NCI-H524 treated with DMSO at 0.1 percent for 48 hours (cell line): ENCODE measurements at places on chromosomes 2 and 18.

- no peak for DNase-seq
Measured at GRCh38 chr2:39435234-39435633, 1.9 kb downstream of the MAP4K3 start.

- DNase-seq = no peak
Measured at GRCh38 chr2:50438259-50438658, 593.7 kb downstream of the NRXN1 start.

- DNase-seq = no peak
Measured at GRCh38 chr2:43210467-43211303, 15.7 kb downstream of the ZFP36L2 start.

- DNase-seq = no peak
Measured at GRCh38 chr2:111251711-111252110, 131.0 kb downstream of the BCL2L11 start.

GRCh38 chr2:205593891-205594290, 88.4 kb upstream of the NRP2 start:
- DNase-seq = no peak

GRCh38 chr18:50579061-50579774, 19.3 kb downstream of the MAPK4 start:
- DNase-seq = no peak

DNA sequence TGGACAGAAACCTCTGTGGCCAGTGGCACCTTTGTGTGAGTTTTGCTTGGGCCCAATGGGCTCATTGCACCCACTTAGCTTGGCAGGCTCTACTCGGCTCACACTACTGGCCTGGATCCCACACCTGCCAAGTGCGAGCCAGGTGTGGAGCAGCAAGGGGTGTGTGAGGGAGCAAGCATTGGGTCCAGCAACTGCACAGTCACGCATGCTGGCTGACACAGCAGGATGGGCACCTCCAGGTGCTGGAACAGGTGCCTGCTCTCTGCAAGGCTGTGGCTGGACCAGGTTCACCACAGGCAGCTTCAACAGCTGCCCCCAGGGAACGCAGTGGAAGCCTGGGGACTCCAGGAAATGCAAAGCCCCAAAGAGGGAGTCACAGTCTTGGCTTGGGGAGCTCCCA, 94.2 kb downstream of the DOK6 start:
- no peak for DNase-seq

- DNase-seq = peak; percentile 55
Measured at GRCh38 chr2:175854665-175855064, 147.4 kb downstream of the LNPK start.

GRCh38 chr2:139529080-139529479, 748.9 kb upstream of the NXPH2 start:
- no peak for DNase-seq

- DNase-seq = no peak
Measured at GRCh38 chr2:240301256-240301795, 134.1 kb upstream of the GPC1 start.

GRCh38 chr18:39966275-39966674, 1988.8 kb upstream of the PIK3C3 start:
- no peak for DNase-seq

- no peak for DNase-seq
Measured at GRCh38 chr2:3176071-3176868, 201.3 kb downstream of the EIPR1 start.

- DNase-seq = no peak
Measured at GRCh38 chr2:68463287-68463877, 3.7 kb downstream of the FBXO48 start.

GRCh38 chr2:78455586-78455985, 569.9 kb upstream of the REG3G start:
- no peak for DNase-seq

- DNase-seq = no peak
Measured at GRCh38 chr2:19762959-19763605, 138.7 kb downstream of the TTC32 start.

GRCh38 chr2:50538147-50538546, 493.8 kb downstream of the NRXN1 start:
- DNase-seq = no peak

DNA sequence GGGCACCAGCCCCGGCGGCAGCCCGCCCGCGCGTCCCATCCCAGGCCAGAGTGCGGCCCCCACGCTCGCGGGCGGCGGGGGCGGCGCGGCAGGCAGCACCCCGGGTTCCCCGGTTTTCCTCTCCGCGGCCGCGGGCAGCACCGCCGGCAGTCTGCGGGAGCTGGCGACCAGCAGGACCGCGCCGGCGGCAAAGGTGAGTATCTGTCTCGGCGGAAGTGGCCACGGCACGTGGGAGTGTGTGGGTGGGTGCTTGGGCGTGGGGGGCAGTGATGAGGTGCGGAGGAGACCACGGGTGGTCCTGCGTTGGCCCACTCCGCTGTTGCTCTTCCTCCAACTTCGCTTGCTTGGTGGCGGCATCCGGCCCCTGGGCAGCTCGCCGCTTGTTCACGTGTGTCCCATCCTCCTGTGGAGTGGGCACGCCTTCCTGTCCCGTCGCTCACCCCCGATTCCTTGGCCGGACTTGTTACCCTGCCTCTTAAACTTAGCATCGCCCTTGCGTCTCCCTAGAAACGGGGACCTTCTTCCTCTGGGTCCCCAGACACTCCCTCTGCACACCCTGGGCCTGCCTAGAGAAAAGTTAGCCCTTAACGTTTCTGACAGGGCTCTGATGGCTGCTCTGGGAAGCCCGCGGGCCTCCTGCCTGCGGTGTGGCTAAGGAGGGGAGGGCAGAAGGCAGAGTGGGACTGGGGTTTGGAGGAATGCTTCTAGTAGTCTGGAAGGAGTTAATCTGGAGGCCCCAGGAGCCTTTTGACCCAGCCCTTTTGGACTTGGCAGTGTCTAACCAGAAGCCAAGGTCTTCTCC, 1.1 kb downstream of the SH3RF3 start:
- DNase-seq = no peak

GRCh38 chr18:9714266-9715087, 6.4 kb downstream of the RAB31 start:
- no peak for DNase-seq

DNA sequence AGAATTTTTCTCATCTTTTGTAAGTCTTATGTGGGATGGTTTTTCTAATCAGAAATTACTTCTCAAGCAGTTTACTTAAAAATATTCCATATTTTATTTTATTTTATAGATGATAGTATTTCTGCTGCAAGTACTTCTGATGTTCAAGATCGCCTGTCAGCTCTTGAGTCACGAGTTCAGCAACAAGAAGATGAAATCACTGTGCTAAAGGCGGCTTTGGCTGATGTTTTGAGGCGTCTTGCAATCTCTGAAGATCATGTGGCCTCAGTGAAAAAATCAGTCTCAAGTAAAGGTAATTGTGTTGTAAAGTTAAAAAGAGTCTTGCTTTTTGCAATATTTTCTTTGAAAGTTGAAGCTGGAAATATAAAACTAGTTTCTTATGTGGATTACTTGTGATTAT, 76.2 kb downstream of the EML4 start:
- no peak for DNase-seq

GRCh38 chr2:166380615-166381014, 4.9 kb upstream of the SCN9A start:
- no peak for DNase-seq

DNA sequence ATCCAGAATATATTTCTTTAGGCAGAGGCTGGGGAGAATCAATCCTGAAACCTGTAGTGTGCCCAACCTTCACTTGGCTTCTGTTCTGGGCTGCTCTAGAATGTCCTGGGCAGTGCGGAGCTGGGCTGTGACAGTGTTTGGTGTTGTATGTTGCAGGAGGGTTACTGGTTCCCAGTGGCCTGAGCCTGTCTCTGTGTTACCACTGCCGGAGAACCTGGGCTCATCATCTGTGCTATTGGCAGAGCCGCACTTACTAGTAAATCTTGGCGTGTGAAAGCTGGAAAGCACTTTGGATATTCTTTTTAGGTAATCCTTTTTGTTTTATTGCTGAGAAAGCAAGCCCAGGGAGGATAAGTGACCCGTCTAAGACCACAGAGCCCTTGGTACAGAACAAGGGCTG, 412.9 kb downstream of the SLC4A3 start:
- no peak for DNase-seq

GRCh38 chr2:42105330-42106256, 57.8 kb downstream of the PKDCC start:
- no peak for DNase-seq

DNA sequence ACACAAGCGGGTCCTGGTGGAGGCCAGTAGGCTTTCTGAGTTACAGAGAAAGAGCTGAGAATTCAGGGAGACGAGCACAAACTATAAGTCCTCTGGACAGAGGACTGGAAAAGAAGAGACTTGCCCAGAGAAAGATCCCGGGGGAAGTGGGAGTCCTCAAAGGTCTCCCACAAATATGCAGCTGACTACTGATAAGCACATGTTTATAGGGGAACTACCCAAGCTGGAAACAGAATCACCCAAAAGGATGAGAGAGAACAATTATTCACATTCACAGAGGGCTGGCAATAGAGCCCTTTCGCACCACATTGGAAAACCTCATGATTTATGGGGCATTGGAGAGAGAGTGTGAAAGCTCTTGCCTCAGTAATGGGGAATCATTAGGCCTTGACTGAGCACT, 337.6 kb downstream of the IRS1 start:
- no peak for DNase-seq

DNA sequence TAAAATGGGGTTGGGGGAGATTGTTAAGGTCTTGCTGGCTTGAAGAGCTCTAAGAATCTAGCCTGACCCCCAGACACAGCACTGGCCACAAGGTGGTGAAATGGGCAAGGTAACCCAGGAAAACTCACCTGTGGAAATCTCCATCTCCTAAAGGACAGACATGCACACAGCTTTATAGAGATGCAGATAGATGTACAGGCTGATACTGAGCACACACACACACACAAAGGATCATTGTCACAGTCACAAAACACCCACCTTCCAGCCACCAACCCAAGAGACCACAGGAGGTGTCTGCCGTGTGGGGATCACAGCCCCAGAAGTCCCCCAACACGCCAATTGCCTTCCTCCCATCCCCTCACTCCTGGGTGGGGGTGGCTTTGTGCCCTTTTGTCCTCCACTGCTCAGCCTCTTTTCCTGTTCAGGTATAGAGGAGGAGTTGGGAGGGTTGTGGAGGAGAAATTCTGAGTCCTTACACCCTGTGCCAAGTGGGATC, 3.2 kb upstream of the CYP26B1 start:
- no peak for DNase-seq

DNA sequence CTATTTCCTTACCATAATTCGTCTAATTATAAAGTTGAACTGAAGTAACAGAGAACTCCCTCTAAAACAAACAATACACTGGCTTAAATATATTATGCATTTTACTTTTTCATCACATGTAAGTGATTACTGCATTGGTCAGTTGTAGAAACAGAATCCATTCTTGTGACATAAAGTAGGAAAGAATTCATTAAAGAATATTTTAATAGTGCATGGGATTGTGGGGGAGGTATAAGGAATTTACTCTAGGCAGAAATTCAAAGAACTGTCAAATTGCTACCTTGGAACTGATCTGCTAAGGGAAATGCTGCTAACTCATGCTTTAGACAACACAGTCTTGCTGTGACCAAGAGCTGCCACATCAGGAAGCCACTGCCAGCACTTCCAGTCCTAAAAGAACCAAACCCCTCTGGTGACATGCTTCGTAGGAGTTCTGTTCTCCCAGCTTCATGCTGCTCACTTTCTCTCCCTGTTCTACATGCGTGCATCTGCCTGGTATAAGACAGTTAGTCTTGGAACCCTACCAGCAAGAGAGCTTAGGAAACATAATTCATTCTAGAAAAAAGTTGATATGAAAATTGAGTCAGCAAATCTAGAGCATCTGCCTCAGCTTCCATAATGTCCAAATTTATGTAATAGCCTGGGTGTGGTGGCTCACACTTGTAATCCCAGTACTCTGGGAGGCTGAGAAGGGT, 1137.6 kb upstream of the NXPH2 start:
- no peak for DNase-seq

DNA sequence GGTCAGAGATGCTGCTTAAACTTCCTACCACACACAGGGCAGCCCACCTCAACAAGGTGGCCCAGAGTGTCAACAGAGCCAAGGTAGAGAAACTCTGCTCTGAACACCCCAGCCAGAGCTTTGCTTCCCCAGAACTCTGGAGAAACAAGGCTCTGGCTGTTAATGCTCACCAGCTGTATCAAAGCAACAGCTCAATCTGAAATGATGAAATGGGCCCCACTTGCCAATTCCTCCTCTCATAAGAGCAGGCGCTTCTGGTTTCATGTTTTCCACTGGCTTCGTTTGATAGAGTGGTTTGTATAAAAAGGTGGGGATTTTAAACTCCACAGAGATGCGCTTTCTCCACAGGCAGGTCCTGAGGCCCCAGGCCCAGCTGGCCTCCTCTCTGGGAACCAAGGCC, 60.9 kb upstream of the TFCP2L1 start:
- no peak for DNase-seq

DNA sequence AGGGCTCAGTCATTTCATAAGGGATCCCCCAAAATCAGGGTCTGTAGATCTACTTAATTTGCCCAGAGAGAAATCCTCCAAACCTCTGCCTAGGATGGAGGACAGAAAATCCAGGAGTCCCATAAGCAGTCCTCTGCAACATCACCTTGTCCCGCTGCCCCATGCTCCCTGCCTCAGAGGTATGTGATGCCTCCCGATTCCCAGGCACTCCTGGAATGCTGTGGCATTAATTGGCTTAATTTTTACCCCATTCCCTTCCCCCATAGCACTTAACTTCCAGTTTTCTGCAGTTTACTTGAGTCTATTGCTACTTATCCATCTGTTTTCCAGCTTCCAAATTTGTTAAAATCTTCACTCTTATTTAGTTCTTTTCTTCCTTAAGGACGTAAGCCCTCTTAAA, 91.6 kb upstream of the TSPYL6 start:
- no peak for DNase-seq

DNA sequence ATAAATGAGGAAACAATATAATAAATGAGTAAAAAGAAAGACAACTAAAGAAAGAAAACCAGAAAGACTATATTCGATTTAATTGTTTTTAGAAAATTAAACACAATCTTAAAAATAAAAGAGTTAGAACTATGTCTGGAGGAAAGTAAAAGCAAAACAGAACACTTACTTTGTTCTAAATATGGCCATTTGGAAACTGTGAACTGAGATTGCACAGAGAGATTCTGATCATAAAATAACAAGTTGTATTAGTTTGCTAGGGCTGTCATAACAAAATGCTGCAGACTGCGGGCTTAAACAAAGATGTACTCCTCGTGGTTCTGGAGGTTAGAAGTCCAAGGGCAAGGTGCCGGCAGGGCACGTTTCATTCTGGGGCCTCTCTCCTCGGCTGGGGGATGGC, 128.1 kb upstream of the AQP4 start:
- DNase-seq = no peak

GRCh38 chr2:118988706-118989105, 46.7 kb downstream of the MARCO start:
- no peak for DNase-seq

DNA sequence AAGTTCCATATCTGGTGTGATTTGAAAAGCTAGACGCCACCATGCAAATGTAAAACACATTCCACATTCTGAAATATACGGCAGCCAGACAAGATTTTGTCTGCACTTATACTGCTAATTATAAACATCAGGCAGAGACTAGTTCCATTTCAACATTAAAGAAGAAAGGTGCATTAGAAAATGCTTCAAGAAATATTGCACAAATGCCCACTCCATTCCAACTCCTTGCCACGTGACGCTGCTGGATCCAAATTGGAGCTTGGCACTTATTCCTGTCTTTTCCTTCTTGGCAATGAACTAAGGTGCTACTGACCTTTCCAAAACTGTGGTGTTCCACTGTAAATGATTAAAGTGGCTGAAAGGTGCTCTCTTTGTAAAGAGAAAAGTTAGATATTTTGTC, 6.3 kb downstream of the COL6A3 start:
- no peak for DNase-seq
